Stimulated activated CD4-positive, alpha-beta T cell treated with anti-CD3 and anti-CD28 coated beads, Interleukin-15, amount 100 ng/mL, for 24 hours (primary cell): ENCODE measurements at places on chromosomes 6 and 20.

DNA sequence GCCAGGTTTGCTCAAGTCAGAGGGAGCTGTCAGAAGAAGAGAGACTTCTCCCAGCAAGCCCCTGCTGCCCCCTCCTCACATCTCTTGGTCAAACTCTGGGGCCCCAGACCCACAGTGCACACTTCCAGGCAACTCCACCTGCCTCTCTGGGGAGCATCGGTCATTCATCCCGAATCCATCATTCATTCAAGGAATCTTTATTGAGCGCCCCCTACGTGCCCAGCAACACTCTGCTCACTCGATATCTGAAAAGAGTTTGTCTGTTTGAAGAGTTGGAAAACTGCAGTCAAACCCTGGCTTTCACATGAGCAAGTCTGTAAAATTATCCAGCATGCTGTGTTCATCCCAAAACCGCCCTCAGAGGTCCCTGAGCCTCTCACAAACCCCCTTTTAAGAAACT is 66.2 kb downstream of the PRR18 start:
- no peak for DNase-seq

- no peak for DNase-seq
These were observed 373.5 kb downstream of the TBC1D32 start for GRCh38 chr6:120960761-120961160.

- no peak for DNase-seq
These were observed 94.2 kb downstream of the FAM50B start for GRCh38 chr6:3943331-3943765.

DNA sequence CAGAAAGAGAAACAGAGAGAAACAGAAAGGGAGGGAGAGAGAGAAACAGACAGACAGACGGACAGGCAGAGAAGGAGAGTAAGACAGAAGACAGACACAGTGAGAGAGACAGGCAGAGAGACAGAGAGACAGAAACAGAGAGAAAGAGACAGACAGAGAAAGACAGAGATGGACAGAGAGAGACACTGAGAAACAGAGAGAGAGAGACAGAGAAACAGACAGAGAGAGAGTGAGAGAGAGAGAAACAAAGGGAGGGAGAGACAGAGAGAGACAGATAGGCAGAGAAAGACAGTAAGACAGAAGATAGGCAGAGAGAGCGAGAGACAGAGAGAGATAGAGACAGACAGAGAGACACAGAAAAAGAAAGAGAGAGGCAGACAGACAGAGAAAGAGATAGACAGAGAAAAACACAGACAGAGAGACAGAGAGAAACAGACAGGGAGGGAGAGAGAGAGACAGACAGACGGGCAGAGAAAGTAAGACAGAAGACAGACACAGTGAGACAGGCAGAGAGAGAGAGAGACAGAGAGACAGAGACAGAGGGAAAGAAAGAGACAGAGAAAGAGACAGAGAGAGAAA is 753.4 kb upstream of the DEFB115 start:
- DNase-seq = no peak

DNA sequence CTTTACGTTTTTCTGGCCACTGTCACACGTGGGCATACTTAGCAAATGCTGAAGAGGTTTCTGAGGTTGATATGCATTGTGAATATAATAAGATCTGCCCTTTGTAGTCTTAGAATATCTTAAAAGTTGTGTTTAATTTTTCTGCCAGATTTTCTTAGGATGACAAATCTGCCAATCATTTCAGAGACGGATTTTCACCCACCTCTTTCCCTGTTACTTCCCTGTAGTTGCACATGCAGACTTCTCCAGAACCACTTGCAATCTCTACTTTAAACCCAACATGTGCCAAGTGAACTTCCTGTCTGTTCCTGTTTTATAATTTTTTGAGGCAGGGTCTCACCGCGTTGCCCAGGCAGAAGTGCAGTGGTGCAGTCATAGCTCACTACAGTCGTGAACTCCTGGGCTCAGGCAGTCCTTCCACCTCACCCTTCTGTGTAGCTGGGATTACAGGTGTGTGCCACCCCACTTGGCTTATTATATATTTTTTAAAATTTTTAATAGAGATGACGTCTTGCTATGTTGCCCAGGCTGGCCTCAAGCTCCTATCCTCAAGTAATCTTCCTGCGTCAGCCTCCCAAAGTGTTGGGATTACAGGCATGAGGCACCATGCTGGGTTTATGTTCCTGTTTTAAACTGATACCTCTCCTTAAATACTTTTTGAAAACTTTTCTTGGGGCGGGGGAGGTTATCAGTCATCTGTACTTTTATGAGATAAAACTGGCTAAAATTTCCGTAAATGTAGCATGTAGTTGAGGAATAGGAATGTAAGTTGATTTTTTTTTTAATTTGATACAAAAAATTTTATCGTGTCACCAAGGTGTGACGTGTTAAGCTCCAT is 2.7 kb downstream of the IGF2R start:
- DNase-seq = no peak

GRCh38 chr6:144955392-144955791 is 670.3 kb downstream of the UTRN start:
- DNase-seq = no peak

DNA sequence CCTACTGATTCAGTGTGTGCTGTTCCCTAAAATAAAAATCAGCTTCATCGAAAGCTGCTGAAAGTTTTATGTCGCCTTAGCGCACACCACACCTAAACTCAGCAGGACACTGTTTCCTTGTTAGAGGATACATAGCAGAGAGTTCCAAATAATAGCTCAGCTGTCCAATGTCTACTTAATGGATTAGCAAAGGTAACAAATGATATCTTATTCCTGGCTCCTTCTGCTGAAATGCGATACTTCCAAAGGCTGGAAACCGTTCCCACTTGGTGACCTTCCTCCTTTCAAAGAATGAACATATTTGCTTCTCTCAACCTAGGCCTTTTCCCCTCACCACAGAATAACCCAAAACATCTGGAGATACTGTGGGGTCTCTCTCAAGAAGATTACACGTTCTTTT is 189.5 kb upstream of the GMDS start:
- DNase-seq = no peak

DNA sequence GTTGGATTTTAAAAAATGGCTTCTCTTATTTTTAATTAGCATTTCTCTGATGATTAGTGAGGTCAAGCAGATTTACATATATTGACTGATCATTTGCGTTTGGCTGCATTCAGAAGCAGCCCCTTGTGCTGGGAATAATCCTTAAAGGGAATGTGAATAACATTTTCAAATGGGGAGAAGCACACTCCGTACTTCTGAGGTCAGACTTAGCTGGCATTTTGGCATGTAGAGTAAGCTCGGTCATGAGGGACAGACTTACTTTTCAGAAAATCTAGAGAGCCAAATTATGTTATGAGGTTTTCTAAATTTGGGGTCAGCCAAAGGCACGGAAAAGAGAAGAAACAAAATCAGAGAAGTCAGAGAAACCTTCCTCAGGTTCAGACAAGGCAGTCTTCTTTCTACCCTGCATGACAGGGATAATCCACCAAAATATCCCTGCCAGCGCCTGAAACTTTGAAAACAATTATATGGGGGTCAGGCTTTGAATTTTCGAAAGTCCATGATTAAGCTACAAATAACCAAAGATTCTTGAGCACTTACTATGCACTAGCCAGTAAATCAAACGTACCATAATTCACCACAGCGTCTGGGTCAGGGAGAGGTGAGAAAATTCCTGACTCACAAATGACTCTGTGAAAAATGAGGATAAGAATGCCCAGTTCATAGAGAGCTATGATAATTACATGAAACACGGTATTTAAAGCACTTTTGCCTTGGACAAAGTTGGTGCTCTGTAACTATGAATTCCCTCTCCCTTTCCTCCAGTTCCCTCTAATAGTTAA is 44.9 kb downstream of the ADAT2 start:
- DNase-seq = no peak

- DNase-seq = no peak
These were observed 115.3 kb upstream of the EDN1 start for GRCh38 chr6:12174878-12175277.

DNA sequence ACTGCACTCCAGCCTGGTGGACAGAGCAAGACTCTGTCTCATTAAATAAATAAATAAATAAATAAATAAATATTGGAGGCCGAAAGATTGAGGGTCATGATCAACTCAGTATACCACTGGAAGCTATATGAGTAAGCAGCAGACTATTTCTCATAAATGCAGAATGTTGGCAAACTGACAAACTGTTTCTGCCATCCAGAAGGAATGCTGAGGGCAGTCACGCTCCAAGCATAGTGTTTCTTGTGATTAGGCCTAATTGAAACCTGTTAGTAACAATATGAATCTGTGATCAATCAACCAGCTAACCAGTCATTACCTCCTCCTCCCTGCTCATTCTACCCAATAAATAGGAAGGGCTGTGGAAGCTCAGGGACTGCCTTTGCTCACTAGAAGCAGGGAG is 15.2 kb upstream of the KCNK15 start:
- no peak for DNase-seq

DNA sequence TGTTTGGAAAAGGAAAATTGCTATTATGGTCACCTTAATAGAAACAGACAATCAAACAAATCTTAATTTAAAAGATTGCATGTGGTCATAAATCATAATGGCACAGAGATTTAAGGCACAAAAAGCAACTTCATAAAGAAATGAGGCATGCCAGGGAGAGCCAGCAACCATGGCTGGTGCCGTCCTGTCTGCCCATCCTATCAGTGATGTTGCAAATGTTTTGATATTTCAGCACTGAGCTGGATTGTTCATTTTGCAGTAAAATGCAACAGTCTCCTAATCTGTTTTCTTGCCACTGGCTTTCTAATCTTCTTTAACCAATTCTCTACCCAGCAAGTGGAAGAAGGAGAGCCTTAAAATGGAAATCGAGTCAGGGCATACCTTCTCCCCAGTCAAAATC is 249.8 kb downstream of the SAMD5 start:
- no peak for DNase-seq

- no peak for DNase-seq
These were observed 166.8 kb downstream of the ZNF217 start for GRCh38 chr20:53426766-53427312.

DNA sequence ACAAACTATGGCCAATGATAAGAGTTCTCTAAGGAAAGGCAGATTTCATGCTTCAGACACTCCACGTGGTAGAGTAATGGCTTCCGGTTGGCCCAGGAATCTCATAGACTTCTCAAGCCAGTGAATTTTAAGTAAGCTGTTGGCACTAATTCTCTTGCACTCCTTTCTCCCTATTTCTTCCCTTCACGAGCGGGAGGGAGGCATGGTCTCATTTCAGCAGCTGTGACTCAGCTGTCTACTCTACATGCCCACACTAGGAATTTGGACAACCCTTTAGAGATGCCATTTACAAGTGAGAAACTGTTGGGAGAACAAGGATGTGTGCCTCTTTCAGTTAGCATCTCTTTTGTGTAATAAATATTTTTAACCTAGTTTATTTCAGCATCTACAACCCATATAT is 107.7 kb downstream of the PTPRK start:
- no peak for DNase-seq

- DNase-seq = no peak
These were observed 80.9 kb downstream of the HAO1 start for GRCh38 chr20:7859356-7859802.

DNA sequence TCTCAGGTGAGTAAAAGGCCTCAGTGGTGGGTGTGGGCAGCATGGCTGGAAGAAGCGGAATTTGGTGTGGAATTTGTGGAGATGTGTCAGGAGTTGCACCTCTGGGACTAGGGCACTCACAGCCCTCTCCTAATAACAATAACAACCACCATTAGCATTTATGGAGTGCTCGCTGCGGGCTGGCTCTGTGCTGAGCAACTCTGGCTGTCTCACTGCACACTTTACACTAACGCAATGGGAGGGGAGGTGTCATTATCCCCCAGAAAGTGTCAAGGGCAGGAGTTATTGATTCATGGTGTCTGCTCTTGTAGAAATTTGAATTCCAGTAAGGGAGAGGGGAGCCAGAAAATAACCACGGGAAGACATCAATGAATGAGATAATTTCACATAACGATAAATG is 22.7 kb upstream of the SCRT2 start:
- no peak for DNase-seq

- no peak for DNase-seq
These were observed 125.3 kb upstream of the STMND1 start for GRCh38 chr6:16976385-16977183.
